ENCODE measurements at places on chromosomes 1 and 21.

- DNase-seq, result no peak
Measured at GRCh38 chr21:9759972-9760371, 761.4 kb upstream of the TPTE start.

- DNase-seq, result no peak
Measured at GRCh38 chr1:2784854-2785630, 16.5 kb downstream of the TTC34 start.

DNA sequence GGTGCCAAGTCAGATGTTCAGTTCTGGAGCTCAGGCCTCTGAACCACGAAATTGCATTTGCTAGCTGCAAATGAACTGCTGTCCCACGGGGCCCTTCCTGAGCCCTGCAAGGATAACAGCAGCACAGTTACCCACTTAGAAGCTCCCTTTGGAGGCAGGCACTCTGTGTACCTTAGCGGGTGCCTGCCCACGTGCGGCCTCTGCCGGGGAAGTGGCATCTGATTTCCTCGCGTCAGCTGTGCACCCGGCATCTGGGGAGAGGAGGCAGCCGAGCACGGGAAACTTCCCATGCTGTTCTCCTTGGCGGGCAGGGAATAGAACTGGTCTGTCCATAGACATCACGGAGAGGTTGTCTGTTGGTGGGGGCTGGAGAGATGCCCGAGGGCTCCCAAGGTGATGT, 148.0 kb upstream of the C1orf174 start:
- DNase-seq, result no peak

- no peak for DNase-seq
Measured at GRCh38 chr1:232263452-232263851, 366.5 kb downstream of the SIPA1L2 start.

DNA sequence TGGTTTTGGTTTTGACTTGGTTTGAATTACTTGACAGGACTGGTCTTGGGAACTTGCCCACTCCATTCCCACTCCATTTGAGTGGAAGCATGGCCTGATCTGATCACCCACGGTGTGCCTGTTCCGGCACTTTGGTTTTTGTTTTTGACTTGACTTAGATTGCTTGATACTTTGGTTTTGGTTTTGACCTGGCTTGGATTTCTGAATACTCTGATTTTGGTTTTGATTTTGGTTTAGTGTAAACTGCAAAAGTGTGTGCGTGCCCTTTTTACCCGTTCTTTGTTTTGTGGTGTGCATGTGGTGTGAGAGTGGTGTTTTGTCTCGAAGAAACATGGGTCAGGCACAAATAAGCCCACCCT, 50.0 kb downstream of the ADCY10 start:
- no peak for DNase-seq

DNA sequence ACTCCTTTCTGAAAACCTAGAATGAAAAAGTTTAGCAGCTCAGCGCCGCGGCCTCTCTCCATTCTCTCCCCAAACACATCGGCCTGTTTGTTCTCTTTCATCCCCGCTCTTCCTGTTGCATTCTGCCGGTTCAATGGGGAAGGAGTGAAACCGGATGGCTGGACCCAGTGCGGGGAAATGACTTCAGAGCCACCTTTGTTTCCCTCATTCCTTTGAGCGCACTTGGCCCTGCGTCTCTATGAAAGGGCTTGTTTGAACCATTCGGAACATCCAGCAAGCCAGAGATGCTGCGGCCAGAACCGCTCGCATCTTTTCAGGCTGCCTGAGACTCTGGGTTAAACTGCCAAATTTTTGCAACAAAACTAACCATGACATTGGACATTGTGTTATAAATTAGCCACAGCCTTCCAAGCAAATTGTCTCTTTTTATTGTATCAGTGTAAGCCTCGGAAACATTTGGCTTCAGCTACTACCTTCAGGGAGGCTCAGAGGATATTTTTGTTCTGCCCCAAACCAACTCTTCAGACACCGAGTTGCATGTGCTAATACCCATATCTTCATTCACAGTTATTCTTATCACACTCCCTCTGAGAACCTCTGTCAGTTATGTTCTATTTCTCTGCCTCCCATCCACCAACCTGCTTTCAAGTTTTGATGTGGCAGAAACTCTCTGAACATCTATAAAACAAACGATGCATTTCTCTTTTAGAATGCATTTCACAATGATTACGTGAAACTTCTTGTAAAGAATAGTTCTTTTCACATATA, 5.1 kb upstream of the OLIG1 start:
- DNase-seq, result no peak

- DNase-seq, result no peak
Measured at GRCh38 chr1:77056525-77056924, 162.7 kb downstream of the PIGK start.

DNA sequence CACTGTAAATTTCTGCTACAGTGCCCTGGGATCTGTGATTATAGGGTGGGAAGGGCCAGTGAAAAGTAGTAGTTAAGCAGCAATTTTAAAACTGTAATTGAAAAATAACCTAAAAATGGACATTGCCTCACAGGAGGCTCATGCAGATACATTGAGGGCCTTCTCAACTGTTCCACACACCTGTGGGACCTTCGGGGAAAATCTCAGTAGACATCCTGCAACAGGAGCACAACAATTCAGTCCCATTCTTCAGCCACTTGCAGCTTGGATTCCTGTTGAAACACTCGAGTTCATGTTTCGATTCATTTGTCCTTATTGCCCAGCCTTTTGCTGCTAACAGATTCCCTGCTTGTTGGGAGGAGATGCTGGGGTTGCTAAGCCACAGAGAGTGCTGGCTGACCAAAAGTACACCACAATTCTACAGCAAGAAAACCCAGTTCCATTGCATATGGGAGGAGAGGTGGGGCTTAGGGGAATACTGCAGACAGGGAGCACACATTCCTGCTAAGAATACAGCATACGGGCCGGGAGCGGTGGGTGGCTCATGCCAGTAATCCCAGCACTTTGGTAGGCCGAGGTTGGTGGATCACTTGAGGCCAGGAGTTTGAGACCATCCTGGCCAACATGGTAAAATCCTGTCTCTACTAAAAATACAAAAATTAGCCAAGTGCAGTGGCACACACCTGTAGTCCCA, 4.5 kb downstream of the TMCC2 start:
- no peak for DNase-seq

DNA sequence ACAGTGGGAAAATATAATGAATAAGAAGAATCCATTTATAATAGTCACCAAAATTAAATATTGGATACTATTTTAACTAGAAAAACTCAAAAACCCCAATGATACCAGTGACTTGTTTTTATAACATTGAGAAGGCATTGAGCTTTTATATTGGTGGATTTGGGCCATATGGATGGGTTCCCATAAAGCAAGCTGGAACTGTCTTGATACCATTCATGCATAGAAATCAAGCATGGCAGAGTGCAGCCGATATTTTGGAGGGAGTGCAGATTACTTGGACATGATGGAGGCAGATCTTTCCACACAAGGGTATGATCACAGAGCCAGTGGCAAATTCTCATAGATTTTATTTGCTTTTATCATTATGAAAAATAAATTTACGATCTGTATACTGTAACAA, 3.8 kb upstream of the RWDD3 start:
- DNase-seq, result no peak

GRCh38 chr1:206555473-206555935, 48.2 kb downstream of the RASSF5 start:
- peak; percentile 62 for DNase-seq

DNA sequence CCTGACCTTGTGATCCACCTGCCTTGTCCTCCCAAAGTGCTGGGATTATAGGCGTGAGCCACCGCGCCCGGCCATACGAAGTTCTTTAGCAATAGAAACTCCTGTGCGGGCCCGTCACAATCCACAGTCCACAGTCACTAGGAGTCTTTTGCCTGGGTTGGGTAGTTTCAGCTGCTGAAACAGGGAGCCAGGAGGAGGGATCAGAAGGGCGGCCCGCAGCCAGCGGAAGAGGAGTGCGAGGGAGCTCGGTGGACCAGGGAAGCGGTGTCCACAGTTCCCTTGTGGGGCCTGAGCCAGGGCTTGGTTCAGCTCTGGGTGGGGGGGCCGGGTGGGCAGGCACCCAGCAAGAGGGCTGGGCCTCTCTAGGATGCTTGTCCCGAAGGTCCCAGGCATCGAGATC, 17.9 kb upstream of the HSPG2 start:
- no peak for DNase-seq

DNA sequence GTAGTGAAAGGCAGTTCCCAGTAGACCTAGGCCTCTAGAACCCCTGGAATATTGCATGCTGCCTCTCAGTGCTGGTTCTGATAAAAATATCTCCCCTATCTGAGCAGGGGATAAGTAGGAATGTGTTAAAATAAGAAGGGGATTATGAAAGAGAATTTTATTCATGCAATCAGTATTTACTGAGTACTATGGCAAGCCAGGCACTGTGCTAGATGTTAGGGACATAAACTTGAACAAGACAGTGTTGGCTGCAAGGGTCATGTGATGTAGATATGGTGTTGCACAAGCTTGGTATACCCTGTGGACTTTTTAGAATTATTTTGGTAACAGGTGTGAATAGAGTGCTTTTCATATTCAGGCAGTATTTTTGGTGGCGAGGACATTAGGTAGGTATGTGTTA, 23.6 kb downstream of the NOS1AP start:
- no peak for DNase-seq

- no peak for DNase-seq
Measured at GRCh38 chr1:90761781-90762589, 44.9 kb upstream of the BARHL2 start.

- DNase-seq, result no peak
Measured at GRCh38 chr1:230868736-230869385, 540 bp upstream of the C1orf198 start.

GRCh38 chr1:56654126-56654923, 9.2 kb downstream of the PRKAA2 start:
- DNase-seq, result no peak

DNA sequence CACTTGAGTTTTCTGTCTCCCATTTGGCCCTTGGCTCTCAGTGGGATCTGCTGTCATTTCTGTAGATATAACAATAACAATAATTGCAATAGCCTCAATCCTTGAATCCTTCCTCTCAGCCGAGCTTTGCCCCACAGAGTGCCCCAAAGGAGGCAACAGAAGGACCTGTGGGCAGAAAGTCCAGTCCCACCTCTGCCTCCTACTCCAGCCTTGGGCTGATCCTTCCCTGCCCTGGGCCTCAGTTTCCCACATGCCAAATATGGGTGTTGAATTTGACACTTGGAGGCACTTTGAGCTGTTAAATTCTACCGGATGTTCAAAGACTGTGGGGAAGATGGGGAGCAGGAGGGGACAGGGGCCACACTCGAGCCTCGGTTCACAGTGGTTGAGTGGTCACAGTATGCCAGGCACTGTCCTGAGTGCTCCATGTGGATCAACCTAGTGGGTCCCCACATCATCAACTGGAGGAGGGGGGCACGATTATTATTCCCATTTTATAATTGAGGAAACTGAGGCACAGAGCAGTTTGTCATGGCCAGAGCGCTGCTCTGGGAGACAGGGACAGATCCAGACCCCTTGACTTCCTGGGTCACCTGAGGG, 307.1 kb downstream of the MATN1 start:
- no peak for DNase-seq

GRCh38 chr1:114496089-114496488, 14.9 kb downstream of the TRIM33 start:
- DNase-seq, result no peak

- no peak for DNase-seq
Measured at GRCh38 chr1:161840363-161840762, 74.2 kb downstream of the ATF6 start.

- peak; percentile 30 for DNase-seq
Measured at GRCh38 chr1:41638086-41639024, 153.9 kb upstream of the EDN2 start.

DNA sequence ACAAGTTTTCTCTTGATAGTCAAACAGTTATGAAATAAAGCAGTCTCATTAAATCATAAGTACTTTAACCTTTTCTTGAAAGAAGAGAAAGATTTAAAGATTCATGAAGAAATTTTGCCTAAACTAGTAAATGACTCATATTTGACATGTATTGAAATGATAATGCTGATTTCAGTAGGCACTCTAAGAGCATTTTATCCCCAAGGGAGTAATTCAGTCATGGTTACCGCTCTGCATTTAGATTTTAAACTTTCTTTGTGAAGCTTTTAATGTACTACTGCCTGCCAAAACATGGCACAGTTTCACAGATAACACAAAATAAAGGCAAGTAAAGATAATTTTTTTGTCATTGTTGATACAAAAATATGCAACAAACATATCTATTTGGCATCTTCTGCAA, 6.8 kb downstream of the USH2A start:
- no peak for DNase-seq

DNA sequence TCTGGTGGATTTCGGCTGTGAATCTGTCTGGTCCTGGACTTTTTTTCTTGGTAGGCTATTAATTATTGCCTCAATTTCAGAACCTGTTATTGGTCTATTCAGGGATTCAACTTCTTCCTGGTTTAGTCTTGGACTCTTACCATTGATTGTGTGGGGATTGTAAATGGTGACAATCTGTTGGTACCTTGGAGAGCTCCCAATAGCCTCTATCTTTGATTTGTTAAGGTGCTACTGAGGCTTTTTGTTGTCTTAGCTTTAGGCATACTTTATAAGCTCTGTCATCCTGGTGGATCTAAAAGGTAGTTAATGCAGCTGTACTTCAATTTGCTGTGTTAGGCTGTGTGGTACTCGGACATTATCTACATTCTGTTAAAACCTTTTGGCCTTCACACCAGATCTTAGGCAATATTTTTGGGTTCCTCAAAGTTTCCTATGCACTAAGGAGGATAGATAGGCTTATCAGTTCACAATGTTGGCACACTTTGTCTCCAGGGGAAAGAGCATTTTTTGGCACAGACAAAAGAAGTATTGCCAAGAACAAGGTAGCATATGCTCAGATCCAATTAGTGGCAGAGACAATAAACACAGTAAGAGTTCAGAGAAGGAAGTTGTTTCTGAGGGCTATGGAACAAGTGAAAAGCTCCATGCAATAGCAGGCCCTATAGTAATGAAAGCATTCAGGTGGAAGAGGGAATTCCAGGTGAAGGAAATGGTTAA, 230.4 kb downstream of the PDE4B start:
- no peak for DNase-seq

GRCh38 chr1:171277534-171277933, 29.2 kb downstream of the FMO1 start:
- DNase-seq, result no peak

DNA sequence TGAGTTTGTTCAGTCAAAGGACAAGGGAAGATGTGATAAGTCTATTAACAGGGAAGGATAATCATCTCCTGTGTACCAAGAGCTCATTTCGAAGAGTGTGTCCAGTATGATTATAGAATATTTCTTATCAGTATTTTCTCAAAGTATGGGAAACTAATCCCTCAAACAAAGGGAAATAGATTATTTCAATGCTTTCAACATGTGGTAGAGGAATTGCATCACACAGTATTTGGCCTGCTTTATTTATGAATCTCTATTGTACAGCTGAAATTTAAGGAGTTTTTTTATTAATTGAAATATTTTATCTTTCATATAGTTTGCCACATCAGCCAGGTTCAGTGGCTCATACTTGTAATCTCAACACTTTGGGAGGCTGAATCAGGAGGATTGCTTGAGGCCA, 151.0 kb downstream of the CLEC20A start:
- no peak for DNase-seq

Measured in stimulated activated naive CD8-positive, alpha-beta T cell treated with anti-CD3 and anti-CD28 coated beads, Interleukin-15, Interleukin-2, amounts not matched to agents 100 U/mL and 50 U/mL, for 24 hours (primary cell).